ENCODE measurements at places on chromosomes 7 and 10. TPM values are rescaled to one million over a fixed set of nuclear protein-coding genes. Genes with fewer than 3 reads are reported as not detected.

DNA sequence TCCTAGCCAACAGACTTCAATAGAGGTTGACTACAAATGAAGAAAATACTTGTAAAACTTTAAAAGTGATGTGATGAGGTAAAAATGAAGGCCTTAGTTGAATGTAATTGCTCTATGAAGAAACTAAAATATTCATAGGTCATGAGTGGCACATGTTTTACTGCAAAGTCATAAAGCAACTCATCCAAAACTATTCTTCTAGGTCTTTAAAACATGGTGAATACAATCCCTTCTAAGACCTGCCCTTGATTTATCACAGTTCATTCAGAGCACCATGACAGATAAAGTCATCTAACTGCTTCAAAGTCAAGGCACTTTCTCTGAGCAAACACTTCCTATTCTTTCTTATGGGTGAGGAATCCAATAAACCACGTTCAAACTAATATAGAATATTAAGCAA, 713.5 kb downstream of the SORCS1 start:
- DNase-seq = no peak

- no peak for DNase-seq
Observed at GRCh38 chr10:110376021-110376766, 71.5 kb upstream of the SMNDC1 start.

- DNase-seq = no peak
Observed at GRCh38 chr10:33143160-33143728, 185.2 kb upstream of the ITGB1 start.

DNA sequence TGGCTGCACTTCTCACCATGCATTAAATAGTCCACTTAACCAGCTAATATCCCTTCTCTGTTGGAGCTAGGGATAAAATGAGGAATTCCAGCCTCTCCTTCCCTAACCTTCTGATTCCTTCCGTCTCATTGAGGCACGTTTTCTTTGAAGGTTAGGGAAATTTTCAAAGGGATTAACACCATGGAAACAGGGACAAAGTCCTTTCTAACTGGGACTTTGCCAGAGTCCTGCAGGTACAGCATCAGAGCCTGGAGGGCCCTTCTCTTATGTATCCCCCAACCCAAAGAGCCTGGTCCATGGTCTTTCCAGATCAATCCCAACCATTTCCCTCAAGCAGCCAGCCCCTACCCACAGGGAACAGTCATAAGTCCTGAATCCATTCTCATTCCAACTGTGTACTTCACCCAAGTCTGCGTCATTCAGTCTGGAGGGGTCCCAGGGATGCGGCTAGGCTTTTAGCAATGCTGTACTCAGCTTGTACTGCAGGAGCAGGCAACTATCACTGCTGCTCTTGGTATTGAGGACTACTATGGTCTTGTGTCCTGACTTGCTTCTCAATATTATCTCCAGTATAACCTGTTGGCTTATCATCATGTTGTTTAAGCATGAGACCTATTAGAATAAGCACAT, 34.6 kb upstream of the CROT start:
- DNase-seq = no peak

DNA sequence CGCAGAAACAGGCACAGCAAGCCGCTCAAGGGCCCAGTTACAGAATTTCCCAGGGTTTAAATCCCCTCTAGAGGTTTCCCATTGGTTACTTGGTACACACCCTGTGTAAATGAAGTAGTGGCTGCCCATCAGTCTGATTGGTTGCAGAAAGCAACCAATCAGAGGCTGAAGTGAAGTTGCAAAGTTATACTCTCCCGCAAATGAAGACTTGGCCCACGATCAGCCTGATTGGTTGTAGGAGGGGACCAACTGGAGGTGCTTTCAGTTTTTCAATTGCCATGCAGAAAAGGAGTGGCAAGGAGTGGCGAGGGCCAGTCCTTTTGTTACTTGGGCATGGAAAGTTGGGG, 909.2 kb upstream of the AUTS2 start:
- DNase-seq = no peak

DNA sequence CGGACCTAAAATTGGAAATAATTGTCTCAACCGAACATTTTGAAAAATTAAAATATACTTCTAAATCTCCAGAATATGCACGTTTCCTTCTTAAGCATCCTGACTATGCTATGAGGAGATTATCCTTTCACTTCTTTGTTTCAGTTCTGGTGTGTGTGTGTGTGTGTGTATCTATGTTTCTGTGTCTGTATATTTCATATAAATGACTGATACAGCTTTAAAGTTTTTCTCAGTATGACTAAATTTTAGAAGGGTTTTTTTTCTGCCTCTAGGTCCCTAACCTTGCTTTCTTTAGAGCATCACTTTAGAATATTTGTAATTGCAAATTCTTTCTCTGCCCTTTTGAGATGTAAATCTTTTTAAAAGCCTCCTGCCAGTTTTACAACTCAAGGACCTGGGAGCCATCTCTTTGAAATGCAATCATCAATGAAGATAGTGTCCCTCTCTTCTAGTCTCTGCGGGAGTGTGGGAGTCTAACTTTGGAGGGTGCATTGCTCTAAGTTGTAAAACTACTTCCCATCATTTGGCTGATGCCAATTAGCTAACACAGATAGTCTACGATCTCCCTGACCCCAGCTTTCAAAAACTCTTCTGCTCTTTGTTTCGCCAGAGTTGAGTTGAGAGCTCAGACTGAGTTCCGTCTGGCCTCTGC, 782.0 kb upstream of the ZWINT start:
- DNase-seq = no peak

GRCh38 chr10:16009785-16010184, 149.5 kb upstream of the MINDY3 start:
- DNase-seq = no peak

The AS3MT gene
- not detected for total RNA-seq

DNA sequence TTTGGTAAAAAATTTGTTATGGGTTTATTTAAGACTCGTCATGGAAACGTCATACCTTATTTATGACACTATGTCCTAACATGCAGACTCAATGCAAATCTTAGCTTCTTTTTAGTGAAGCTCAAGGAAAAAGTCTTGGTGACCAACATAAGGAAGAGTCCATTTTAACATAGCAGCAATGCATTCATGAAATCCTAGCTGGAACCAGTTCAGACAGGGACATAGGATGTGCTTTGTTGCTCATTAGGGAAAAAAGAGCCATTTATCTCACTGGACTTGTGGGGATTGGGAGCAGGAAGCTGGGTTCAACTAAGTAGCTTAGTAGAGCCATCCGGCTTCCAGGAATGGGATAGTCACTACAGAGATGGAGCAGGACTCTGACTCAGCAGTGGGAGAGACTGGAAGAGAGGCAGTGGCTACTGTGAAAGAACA, 100.7 kb upstream of the DKK1 start:
- peak; percentile 29 for DNase-seq
